Stimulated activated effector memory CD8-positive, alpha-beta T cell treated with anti-CD3 and anti-CD28 coated beads, Interleukin-12 subunit alpha, Interleukin-12 subunit beta, amount 100 ng/mL, for 72 hours (primary cell): ENCODE measurements at places on chromosomes 16 and 17.

DNA sequence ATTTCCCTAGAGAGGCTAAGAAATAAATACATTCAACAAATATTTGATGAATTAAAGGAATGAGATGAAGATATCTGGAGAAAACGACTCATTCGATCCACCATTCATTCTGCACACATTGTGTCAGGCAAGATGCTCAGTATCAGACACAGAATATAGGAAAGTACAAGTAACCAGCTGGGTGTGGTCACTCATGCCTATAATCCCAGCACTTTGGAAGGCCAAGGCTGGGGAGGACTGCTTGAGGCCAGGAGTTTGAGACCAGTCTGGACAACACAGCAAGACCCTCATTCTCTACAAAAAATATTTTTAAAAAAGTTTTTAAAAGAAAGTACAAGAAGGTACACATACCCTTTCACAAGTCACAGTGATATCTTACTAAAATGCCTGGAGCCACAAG lies 42.3 kb downstream of the CRLF3 start:
- DNase-seq: peak; percentile 22

DNA sequence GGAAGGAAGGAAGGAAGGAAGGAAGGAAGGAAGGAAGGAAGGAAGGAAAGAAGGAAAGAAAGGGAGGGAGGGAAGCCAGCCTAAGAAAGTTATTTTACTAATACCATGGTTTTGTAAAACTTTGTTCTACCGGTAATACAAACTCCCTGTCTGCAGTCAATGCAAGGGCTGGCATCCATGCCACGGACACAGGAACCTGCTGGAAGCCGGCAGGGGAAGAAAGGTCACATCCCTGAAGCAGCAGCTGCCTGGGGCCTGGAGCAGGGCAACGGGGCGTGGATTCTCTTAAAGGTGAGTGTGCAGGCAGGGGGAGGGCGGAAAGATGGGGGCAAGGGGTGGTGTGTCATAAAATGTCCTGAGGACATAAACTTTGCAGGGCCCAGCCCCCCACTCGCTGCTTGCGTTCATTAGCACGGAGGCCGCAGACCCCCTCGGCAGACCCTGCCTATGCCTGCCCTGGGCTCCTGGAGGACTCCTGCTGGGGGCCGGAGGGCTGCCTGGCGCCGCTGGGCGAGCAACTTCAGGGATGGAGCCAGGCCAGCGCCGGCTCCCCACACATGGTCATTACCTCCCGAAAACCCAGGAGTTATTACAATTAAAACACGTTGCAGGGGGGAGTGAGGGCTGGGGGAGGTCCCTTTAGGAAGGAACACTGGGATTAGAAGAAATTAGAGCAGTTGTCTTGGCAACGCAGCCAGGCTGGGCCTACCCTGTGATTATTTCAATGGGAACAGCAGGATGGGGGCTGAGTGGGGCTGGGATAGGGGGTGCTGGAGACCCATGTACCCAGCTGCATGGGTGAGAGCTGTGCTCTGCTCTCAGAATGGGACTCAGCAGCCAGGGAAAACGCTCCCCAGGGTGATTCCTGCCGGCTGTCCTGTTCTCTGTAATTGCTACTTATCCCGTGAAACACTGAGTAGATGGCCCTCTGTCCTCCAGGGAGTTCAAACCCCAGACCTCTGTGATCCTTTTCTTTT lies 257.9 kb downstream of the SOX9 start:
- no peak for DNase-seq

DNA sequence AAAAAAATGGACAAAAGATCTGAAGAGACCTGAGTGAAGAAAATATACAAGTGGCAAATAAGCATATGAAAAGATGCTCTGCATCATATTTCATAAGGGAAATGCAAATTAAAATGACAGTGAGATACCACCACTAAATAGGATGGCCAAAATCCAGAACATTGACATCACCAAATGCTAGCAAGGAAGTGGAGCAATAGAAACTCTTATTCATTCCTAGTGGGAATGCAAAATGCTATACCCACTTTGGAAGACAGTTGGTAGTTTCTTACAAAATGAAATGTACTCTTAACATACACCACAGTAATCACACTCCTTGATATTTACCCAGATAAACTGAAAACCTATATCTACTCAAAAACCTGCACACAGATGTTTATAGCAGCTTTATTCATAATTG lies 33.6 kb downstream of the DHRS7B start:
- no peak for DNase-seq

DNA sequence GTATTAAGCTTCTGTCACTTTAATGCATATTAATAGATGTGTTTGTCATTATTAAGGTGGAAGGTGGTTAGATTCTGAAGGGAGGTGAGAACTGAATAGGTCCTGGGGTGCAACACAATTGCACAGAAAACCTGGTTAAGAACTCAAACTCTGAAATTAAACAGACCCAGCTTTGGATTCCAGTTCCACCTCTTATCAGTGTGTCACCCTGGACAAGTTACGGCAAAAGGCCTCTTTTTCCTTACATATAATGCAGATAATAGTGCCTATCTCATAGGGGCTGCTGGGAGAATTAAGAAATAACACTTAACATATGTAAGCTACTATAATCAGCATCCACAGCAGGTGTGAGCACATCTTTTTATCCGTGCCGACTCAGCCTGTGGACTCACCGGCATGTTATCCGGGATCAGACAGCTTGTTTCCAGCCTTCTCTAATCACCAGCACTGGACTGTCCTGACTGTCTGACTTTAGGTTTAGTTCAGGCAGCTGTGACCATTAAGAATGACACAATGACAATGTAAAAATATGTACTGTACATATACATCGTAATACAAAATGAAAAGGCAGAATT lies 31.4 kb downstream of the TEX2 start:
- DNase-seq: no peak
